MCF 10A (cell line): ENCODE measurements at places on chromosomes 11 and 22.
A peak's percentile ranks its signal among the peaks of the same experiment; 100 is the strongest.

DNA sequence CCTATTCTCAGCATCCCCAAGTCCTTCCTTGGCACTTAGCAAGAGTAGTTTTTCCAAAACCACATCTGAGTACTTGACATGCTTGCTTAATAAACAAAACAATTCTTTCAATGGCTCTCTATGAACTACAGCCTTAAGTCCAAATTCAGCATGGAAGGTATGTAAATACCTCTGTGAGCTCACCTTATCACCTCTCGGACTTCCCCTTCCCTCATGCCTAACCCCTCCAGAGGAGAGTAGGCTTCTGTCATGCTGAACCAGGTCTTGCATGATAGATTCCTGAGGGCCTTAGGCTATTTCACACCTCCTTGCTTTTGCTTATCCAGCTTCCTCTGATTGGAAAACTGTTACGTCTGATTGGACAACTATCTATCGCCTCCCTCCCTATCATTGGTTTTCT is 312.9 kb upstream of the CCDC90B start:
- DNase-seq: no peak

DNA sequence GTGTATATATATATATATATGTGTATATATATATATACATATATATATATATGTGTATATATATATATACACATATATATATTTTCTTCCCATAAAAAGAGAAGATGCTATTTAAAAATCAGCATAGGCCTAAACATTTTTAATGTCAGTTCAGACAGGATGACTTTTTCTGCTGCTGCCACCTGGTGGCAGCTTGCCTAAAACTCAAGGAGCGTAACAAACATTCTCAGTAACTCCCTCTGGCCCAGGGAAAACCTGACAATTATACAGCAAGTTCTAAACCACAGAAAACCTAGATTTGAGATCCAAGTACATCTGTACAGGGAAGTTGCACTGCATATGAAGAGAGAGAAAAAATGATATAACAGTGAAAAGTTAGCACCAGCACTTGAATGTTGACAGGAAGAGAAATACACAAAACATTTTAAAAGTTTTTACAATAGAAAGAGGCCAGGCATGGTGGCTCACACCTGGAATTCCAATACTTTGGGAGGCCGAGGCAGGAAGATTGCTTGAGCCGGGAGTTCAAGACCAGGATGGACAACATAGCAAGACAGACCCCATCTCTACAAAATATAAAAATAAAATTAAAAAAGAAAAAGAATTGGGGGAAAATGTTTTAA is 16.6 kb downstream of the OR8A1 start:
- peak; percentile 74 for DNase-seq

DNA sequence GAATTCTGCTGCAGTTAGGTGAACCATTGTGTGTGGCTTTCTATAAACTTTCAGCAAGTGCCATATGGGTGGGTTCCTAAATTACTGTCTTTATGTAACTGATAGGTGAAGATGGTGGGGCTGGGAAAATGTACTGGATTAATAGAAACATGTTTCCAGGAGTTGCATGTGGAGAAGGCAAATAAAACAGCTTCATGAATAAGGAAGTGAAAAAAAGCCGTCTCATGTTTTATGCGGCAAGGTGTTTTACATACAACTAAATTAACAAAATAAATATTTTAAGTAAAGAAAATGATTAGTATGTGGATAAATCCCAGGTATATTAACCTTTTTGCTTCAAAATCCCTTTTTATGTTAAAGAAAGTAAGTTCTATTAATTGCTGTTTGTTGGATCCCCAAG is 67.2 kb downstream of the EXT2 start:
- no peak for DNase-seq

DNA sequence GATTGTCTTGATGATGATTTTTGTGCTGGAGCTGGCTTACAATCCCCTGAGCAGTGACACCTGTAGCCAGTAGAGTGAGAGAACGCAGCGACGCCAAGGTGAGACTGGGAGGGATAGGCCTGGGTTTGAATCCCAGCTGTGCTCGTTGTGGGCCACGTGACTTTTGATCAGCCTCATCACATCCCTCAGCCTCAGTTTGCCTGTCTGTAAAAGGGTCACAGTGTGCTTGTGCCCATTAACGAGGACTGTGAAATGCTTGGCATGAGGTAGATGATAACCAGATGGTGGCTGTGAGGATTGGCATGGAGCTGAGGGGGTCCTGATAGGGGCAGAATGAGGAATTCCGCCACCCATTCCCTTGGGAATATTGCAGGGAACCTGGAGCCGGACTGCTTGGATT is 9.6 kb downstream of the KIAA1671 start:
- no peak for DNase-seq

DNA sequence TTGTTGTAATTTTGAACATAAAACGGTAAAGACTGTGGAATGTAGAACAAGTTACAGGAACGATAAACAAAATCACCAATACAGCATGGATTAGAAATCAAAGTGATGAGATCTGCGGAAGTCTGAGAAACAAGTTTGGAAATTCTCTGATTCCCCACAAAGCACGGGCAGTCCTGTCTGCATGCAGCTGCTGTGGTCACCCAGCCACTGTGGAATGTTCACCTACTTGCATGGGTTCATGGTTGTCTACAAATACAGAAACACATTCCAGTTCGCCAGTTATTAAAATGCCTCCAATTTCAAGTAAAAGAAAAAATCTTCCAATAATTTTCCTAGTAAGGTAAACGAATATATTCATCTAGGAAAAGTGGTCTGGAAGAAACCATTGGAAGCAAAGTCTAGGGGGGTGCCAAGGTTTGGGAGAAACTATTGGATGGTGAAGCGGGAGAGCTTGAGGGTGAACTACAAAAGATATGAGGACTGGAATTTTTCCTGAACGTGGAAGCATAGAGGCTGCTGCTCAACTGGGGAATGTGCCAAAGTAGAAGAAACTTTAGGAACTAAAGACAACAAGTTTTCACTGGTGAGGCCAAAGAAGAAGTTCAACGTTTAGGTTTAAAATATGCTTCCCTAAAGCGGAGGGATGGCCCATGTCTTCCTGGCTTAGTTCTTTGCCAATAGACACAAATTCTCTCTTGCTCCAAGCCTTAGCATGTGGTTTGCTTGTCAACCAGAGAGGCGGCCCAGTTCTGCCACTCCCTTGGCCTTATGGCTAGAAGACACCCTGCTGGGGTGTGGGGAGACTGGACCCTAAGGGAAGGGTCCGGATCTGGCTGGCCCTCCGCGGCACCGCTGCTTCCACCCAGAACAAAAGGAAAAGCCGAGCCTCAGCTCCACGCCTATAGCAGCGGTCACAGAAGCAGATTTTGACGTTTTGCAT is 70.2 kb downstream of the CTTN start:
- DNase-seq: no peak

GRCh38 chr11:18633256-18634139 is 644 bp downstream of the SPTY2D1 start:
- no peak for DNase-seq

GRCh38 chr11:112835591-112836255 is 125.5 kb upstream of the NCAM1 start:
- DNase-seq: no peak

DNA sequence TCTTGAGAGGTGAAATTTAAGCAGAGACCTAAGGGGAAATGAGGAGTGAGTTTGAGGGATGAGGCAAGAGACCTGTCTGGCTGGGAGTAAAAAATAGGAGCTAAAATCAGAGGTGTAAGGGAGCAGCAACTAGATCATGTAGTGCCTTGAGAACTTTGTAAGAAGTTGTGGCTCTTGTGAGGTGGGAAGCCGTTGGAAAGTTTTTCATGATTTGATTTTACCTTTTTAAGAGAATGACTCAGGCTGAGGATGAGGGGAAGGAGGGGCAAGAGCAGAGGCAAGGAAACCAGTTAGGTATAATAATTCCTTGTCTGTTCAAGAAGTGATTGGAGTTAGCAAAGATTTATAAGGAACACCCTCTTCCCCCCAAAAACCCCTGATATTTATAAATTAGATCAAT is 25.8 kb downstream of the QSER1 start:
- DNase-seq: no peak
